ENCODE measurements at places on chromosomes 11 and 22.

GRCh38 chr22:48744283-48744641 is 1083.4 kb downstream of the BRD1 start:
- DNase-seq: no peak

DNA sequence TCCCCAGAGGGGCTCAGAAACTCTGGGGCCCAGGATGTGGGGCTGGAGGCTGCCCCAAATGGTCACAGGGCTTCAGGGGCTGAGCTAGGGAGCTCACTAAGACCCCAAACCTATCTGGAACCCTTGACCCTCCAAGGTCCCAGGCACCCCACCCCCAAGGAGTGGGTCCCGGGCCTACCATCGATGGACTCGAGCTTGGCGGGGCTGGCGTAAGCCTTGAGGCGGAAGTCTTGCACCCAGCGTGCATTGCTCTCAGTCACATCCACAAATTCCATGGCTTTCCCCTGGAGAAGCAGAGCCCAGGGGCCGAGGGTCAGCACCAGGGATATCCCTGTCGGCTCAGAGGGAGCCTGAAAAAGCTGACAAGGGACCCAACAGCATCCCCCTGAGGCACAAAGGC is 3.5 kb downstream of the GATD1 start:
- DNase-seq: no peak

GRCh38 chr11:28463826-28464225 is 355.6 kb downstream of the METTL15 start:
- no peak for DNase-seq

- no peak for DNase-seq
Measured at GRCh38 chr11:43508511-43508918, 149.8 kb downstream of the TTC17 start.

GRCh38 chr11:24543771-24544170 is 46.9 kb downstream of the LUZP2 start:
- DNase-seq: no peak

- no peak for DNase-seq
Measured at GRCh38 chr11:30960387-30960992, 374.3 kb upstream of the MPPED2 start.

DNA sequence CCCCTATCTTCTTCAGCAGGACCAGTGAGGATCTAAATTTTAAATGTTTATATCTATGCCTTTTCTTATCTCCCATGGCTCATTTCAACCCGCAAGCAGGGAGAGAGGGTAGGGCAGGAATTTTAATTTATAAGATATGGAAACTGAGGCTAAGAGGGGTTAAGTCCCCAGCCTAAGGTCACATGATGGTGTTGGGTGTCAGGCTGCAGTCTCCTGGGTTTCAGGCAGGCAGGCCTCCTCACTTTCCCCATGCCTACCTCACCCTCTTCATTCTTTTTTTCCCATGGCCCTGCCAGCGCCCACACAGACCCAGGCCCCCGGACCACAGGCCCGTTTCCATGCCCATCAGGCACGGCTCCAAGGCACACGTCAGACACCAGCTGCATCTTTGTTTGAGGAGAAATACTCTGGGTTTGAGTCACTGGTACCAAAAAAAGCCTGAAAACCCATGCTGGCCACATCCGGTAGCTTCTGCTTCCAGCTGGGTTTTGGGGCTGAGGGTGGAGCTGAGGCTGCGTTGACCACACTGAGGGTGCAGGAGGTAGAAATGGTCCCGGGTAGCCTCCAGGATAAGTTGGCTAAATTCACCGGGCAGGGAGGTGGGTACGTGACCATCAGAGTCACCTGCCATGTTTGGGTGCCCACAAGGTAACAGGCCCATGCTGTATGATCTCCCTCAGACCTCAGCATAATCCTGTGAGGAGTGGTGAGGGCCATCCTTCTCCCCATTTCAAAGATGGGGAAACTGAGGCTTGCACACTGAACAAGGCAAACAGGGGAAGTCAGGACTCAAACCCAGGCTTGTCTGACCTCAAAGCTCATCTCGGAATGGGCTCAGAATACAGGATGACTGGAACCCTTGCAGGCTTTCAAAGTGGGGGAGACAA is 7.5 kb downstream of the CRYBB1 start:
- DNase-seq: no peak

GRCh38 chr11:22800482-22800881 is 29.1 kb downstream of the SVIP start:
- DNase-seq: no peak

DNA sequence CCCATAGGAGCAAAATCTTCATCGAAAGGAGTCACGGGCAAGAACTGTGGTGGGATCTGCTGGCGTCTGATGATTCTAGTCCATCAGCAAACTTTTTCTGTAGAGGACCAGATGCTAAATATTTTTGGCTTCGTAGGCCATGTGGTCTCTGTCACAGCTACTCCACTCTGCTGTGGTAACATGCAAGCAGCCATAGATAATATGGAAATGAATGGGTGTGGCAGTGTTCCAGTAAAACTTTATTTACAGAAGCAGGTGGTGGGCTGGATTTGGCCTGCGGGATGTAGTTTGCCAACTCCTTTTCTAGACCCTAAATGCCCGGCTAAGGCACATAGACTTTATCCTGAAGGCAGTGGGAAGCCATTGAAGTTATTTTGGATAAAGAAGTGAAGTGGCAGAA is 32.9 kb downstream of the BMAL1 start:
- DNase-seq: no peak

DNA sequence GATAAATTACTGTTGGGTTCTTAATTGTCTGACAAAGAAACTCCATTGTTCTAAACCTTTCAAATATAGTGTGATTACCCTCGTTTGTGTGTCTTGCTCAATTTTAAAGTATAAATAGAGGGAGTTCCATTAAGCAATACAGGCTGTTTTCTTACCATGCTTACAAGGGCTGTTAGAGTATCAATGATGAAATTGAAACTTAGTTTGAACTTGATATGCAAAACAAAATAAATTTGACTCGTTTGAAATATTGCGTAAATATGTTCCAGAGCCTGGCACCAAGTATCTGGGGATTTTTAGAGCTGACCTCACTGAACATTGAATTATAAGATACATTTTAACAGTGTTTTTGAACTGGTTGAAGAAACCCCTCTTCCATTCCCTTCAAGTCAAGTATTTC is 31.7 kb downstream of the TEAD1 start:
- no peak for DNase-seq

DNA sequence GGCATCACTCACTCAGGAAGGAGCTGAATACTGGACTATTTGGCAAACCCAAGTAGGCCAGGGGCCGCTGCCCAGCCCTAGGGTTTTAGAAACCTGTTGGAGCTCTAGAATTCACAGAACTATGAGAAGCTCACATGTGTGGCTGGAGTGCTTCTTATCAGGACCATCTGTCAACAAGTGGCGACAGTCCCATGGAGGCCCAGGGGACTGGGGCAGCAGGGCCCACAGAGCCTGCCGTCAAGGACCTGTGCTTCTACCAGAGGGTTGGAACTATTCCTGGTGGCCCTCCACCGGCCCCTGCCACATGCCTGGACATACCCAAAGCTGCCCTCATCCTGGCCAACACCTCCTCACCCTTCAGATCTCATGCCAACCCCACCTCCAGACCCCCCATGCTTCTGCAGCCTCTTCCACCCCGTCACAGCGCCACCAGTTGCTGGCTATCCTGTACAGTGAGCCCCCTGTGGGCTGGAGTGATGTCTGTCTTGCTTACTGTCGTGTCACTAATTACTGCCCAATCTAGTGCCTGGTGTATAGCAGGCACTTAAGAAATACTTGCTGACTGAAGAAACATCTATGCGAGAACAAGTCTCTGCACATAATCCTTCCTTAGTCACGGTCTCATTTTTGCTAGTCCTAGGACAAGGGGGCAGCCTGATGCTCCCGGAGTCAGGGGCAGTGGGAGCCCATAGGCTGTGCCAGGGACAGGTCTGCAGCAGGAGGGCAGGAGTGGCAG is 27.2 kb upstream of the RASL10A start:
- DNase-seq: no peak

- no peak for DNase-seq
Measured at GRCh38 chr22:24007253-24008021, 2.2 kb upstream of the GSTT4 start.

DNA sequence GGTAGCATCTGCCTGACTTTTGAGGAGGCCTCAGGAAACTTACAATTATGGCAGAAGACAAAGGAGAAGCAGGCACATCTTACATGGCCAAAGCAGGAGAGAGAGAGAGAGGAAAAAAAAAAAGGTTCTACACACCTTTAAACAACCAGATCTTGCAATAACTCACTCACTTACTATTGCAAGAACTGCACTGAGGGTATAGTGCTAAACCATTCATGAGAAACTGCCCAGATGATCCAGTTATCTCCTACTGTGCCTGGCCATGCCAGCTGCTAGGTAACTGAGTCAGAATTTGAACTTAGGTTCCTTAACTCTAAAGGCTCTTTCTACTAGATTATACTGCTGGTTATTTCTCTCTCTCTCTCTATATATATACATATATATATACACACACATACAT is 7.3 kb downstream of the HORMAD2 start:
- no peak for DNase-seq

DNA sequence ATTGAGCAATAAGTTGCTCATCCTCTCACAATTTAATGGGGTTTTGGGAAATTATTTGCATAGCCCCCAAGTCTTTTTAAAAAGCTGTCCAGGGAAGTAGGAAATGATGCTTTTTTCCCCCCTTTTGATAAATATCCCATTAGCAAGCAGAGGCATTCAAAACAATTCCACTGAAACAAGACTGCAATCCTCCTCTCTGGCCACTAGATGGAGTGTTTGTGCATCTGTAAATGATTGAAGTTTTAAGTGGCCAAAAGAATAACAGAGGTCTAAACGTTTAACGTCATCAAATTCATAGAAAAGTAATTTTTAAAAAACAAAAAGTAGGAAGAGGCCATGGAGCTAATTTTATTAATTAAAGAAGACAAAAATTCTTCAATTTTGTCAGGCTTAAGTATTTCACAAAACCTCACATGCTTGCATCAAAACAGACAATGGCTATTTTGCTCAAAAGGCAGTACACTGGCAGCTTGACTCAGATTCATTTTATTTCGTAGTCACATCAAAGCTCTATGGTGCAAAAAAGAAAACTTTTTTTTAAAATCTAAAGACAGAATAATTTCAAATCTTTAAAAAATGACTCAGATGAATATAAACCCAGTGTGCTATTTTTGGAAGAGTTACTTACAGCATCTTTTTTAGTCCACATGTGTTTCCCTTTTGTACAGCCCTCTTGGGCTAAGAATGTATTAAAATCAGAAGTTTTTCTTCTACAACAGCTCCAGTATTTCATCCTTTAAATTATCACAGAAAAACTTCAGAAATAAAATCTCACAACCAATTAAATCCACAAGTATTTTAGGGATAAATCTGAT is 17.8 kb downstream of the CHORDC1 start:
- no peak for DNase-seq

DNA sequence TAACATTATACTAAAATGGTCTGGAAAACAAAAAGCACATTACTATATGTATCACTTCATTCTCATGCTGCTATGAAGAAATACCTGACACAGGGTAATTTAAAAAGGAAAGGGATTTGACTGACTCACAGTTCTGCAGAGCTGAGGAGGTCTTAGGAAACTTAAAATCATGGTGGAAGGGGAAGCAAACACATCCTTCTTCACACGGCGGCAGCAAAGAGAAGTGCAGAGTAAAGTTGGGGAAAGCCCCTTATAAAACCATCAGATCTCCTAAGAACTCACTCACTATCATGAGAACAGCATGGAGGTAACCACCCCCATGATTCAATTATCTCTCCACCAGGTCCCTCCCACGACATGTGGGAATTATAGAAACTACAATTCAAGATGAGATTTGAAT is 60.0 kb downstream of the FAM181B start:
- no peak for DNase-seq

GRCh38 chr22:21038405-21038804 is 6.0 kb upstream of the SLC7A4 start:
- DNase-seq: no peak

DNA sequence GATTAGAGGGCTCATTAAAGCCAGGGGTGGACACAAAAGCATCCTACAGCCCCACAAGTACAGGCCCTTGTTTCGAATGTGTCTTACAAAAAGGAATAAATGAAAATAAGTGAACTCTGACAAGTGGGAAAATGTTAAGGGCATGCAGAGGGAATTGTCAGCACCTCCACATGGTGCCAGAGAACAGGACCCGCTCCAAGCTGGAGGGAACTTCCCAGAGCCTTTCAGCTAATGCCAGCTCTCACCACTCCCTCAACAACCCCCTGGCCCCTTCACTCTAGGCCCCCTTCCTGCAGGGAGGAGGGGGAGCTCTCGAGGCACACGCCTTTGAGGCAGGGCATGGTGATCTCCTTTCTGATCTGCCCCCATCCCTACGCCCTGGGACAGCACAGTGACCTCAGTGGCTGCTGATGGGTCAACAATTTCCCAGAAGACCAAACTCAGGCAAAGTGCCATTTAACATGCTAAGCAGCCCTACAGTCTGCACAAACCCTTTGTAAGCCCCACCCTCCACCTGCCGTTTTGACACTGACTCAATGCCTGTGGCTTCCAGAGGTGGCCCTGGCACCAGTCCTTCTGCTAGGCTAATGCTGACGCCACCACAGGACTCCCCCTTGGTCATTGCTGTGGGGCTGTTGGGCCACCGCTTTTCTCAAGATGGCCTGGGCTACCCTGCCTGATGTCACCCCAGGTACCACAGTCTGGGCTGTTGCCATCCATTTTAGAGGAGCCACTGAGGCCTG is 12.5 kb upstream of the CHST1 start:
- DNase-seq: no peak

DNA sequence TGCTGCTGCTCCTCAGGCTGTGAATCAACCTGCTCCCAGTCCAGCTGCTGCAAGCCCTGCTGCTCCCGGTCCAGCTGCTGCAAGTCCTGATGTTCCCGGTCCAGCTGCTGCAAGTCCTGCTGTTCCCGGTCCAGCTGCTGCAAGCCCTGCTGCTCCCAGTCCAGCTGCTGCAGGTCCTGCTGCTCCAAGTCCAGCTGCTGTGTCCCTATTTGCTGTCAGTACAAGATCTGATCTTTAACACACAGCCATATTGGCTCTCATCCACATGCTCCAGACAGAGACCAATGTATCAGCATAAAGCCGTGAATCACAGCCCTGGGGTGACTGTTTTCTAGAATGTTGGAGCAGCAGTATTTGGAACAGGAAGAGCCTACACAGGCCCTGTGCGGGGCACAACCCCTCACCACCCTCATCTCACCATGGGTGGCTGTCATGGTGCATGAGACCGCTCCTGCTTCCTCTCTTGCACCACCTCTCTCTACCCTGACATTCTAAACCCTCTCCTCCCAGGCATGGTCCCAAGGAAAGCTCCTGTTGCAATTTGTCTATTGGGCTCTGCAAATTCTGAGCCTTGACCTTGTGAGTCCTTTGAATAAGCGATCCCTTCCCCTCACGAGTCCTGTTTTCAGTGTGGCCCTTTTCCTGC is 3.5 kb downstream of the KRTAP5-10 start:
- DNase-seq: no peak

DNA sequence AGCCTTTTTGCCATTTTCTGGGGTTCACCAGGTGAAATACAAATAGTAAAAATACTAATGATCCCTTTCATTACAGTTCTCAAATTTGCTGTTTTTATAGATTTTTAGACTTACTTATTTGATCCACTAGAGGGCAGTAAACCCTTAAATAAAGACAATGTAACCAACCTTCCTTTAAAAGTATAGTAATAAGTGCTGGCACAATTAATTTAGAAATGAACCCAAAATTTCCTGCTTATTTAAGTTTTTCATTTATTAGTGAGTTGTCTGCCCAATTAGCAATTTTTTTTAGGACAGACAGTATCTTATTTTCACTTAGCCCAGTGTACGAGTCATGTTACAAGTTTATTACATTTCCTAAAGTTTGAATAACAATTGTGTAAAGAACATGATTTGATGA is 4.7 kb downstream of the DDIAS start:
- no peak for DNase-seq

All from stimulated activated CD4-positive, alpha-beta T cell treated with anti-CD3 and anti-CD28 coated beads, Interleukin-1b, Interleukin-23, amount 100 ng/mL, for 1 hour (primary cell).